ENCODE measurements at places on chromosomes 16 and 17.
A peak's percentile ranks its signal among the peaks of the same experiment; 100 is the strongest.

GRCh38 chr16:83542491-83542890 is 265.3 kb upstream of the HSBP1 start:
- DNase-seq = no peak

- DNase-seq = no peak
Measured at GRCh38 chr17:61662741-61663140, 71.7 kb upstream of the NACA2 start.

- DNase-seq = no peak
Measured at GRCh38 chr16:23907457-23907902, 71.7 kb downstream of the PRKCB start.

DNA sequence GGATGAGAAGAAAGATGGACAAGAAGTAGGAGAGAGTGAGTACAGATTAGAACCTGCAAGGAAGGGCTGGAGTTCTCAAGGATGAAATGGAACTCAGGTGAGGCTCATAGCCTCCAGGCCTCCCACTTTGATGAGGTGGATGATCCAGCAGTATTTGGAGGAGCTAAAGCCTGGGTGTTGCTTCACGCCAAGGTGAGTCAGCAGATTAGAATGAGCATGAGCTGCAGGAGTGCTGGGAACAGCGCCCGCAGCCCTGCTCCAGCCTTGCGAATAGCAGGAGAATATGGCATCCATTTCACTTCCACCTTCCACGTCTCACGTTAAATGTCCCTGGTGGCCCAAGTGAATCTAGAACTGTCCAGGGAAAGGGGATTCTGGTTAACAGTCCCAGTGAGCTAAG is 94.4 kb upstream of the CPHXL start:
- DNase-seq = no peak

DNA sequence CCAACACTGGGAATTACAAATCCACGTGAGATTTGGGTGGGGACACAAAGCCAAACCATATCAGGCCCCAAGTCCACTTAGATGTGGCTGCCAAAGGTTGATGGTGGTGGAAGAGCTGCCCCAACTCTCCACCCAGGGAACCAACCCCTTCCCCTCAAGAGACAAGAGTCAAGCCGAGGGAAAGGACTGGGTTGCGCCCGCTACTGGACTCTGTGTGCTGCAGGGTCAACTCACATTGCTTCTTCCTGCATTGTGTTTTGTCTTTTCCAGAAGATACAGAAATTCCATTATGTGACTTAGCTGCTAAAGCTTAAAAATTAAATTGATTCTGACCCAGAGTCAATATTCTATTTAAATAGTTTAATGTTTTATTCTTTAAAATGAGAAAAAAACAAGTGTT is 58.5 kb downstream of the ADAMTS18 start:
- no peak for DNase-seq

- no peak for DNase-seq
Measured at GRCh38 chr16:16924613-16925012, 545.7 kb downstream of the NPIPA7 start.

DNA sequence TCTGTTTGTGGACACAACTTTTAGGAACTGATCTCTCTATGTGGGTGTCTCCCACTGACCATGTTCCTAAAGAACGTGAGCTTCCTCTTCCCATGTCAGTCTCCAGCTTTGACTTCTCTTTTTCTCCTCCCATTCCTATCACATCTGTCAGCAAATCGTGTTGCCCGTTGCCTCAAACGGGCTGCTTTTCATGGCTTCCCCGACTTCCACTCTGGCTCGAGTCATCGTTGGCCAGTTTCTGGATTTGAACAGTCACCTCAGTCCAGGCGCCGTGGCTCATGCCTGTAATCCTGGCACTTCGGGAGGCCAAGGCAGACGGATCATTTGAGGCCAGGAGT is 5.4 kb downstream of the ABCC1 start:
- DNase-seq = no peak

- DNase-seq = no peak
Measured at GRCh38 chr17:58176200-58176599, 9.4 kb downstream of the OR4D2 start.

DNA sequence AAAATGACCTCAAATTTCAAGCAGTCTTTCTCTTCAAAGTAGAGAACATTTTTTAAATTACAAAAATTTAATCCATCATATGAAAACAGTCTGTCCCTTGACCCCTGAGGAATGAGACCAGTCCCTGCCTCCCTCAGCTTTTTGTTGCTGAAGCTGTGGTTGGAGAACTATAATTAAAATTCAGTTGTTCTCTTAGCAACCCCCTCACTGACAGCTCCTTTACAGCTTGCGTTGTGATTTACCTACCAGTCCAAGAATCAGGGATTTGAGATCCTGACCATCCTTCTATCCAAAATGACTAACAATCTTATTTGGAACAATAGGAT is 29.8 kb downstream of the LYRM1 start:
- DNase-seq = no peak

GRCh38 chr16:23089111-23089510 is 60.1 kb downstream of the USP31 start:
- no peak for DNase-seq

GRCh38 chr17:38943607-38944006 is 18.2 kb downstream of the LASP1NB start:
- DNase-seq = no peak

- no peak for DNase-seq
Measured at GRCh38 chr17:12301551-12301950, 280.9 kb downstream of the MAP2K4 start.

GRCh38 chr17:46026166-46027047 is 27.4 kb downstream of the STH start:
- no peak for DNase-seq

- no peak for DNase-seq
Measured at GRCh38 chr17:74842146-74842598, 17.5 kb downstream of the GRIN2C start.

GRCh38 chr17:45172541-45173286 is 11.0 kb downstream of the HEXIM2 start:
- DNase-seq = peak; percentile 52

- no peak for DNase-seq
Measured at GRCh38 chr17:33950061-33950460, 305.0 kb upstream of the CCL2 start.

- no peak for DNase-seq
Measured at GRCh38 chr16:4272114-4272956, 488 bp downstream of the TFAP4 start.

- no peak for DNase-seq
Measured at GRCh38 chr17:64223931-64224629, 39.0 kb downstream of the TEX2 start.

- DNase-seq = peak; percentile 53
Measured at GRCh38 chr16:53518550-53519416, 15.8 kb upstream of the AKTIP start.

- no peak for DNase-seq
Measured at GRCh38 chr16:14097182-14097959, 26.3 kb downstream of the MRTFB start.

GRCh38 chr16:81755915-81756614 is 23.0 kb upstream of the PLCG2 start:
- DNase-seq = no peak

- peak; percentile 6 for DNase-seq
Measured at GRCh38 chr17:19647697-19648474, 665 bp upstream of the ALDH3A2 start.

DNA sequence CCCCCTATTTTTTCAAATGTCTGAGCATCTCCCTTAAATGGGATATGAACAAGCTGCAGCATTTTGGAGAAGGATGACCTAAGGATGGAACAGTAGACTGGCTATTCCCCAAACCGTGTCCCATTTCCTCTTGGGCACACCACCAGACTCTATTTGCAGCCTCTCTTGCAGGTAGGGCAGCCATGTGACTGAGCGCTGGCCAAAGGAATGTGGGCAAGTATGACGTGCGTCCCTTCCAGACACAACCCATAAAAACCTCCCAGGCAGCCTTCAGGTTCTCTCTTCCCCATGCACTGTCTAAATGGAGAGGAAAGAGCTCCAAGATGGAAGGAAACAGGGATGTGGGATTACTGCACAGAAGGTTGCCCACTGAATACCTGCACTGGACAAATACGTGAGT is 149.7 kb downstream of the CCT6B start:
- no peak for DNase-seq

DNA sequence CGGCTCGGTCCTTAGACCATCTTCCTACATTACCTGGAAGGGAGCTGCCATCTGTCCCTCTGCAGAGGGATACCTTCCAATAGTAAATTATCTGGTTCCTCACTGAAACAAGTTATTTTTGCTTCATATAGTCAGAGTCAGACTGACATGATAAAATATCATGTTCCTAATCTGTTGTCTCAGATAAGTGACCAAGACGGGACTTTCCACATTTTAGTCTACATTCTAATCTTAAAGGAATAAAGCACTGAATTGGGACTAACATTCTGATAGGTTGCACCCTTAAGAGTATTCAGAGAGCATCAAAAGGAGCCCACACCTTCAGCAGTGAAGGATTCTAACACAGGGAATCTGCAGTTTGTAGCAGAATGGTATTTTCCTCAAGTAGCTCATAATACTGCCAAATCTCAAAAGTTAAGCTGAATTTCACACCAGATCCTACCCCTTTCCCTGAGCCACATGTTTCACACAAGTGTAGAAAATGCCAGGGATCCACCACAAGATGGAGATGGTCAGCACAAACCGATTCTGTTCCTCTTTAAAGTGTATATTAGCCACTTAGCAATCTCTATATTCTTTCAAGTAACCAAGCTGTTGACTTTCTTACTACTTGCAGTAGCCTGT is 13.4 kb downstream of the GINS2 start:
- DNase-seq = no peak

GRCh38 chr16:57244463-57244766 is 644 bp upstream of the ARL2BP start:
- no peak for DNase-seq

DNA sequence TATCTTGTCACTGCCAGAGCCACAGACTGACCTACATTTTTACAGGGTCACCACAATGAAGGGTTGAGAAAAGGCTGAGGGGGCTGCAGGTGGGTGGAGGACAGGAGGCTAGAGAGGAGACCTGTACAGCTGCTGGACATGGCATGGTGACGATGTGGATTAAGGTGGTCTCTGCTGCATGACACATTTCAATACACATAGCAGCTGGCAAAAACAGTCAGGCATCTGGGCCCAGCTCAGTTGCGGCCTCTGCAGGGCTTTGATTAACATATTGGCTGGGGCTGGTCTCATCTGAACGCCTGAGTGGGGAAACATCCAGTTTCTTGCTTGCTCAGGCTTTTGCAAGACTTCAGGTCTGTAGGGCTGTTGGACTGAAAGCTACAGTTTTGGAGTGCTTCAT is 265.4 kb upstream of the FOXF1 start:
- no peak for DNase-seq

GRCh38 chr17:35243561-35244340 is 879 bp downstream of the SLFN5 start:
- DNase-seq = peak; percentile 30

GRCh38 chr17:76542984-76543383 is 3.1 kb downstream of the PRCD start:
- DNase-seq = no peak

- no peak for DNase-seq
Measured at GRCh38 chr16:62066747-62067146, 30.5 kb upstream of the CDH8 start.

GRCh38 chr16:28264656-28265055 is 27.7 kb upstream of the SBK1 start:
- DNase-seq = no peak

DNA sequence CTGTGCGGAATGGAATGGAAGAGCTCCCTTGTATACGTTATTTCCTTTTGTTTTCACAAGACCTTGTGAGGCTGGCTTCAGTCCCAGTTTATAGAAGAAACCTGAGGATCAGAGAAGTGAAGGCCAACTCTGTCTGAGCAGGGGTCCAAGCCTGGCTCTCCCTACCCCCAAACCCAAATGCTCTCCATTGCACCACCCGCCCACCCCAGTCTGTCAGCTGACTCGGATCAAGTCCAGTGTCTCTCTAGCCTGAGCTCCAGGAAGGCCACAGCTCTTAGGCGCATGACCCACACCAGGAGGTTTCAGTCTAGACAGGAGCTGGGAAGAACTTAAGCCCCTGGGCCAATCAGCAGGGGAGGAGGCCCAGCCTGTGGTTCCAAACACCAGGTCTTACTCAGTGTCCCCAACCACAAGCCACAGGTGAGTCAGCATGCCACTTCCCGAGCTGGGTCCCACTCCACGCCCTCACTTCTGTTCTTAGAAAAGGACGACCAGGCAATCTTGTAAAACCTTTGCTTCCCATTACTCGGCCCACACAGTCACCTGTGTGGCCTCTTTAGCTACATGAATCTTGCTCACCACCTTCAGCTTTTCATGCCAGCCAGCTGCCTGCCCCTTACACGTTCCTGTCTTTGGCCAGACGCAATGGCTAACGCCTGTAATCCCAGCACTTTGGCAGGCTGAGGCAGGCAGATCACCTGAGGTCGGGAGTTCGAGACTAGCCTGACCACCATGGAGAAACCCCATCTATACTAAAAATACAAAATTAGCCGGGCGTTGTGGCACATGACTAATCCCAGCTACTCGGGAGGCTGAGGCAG is 27.8 kb downstream of the TK2 start:
- DNase-seq = peak; percentile 90

- no peak for DNase-seq
Measured at GRCh38 chr17:8487743-8488142, 52.1 kb downstream of the NDEL1 start.
